Activated CD4-positive, alpha-beta T cell treated with anti-CD3 and anti-CD28 coated beads, Interleukin-2, amount 50 U/mL, for 1 hour (primary cell): ENCODE measurements at places on chromosomes 3 and 15.

GRCh38 chr3:185733980-185734724 is 90.7 kb downstream of the IGF2BP2 start:
- no peak for DNase-seq

DNA sequence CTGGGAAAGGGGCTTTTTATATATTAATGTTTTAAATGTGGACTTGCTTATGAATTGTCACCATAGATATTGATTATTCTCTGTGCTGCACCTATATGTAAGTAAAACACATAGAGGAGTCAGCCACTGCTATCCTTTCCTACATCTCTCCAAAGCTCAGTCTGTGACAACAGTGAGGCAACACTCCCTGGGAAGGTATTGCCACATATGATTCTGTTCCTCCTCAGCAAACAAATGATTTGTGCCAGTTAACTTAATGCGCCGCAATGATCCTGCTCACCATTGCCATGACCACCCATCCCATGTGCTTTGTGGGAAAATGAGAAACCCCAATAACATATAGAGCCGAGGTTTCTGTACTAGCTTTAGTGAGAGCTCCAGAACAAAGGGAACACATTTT is 75.1 kb upstream of the FBN1 start:
- no peak for DNase-seq

DNA sequence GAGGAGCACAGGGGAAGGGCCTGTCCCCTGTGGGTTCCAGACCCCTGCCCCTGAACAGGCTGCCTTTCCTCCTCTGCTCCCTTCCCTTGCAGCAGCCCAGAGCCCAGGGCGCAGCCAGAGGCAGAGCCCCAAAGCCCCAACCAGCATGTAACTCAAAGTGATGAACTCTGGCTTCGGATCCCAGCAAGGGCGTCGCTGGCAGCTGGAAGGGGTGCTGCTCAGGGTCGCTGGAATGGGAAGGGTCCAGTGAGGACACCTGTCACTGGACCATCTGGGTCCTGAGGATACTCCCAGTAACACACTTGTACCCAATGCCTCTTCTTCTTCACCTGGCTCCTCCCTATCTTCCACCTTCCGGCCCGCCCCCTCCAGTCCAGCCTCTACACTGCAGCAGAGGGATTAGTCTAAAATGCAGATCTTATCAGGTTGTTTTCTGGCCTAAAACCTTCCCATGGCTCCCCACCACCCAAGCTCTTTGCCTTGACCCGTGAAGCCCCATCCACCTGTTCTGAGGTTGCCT is 64.0 kb downstream of the SLC6A1 start:
- no peak for DNase-seq

- no peak for DNase-seq
Measured at GRCh38 chr3:153137626-153138025, 24.4 kb upstream of the RAP2B start.

DNA sequence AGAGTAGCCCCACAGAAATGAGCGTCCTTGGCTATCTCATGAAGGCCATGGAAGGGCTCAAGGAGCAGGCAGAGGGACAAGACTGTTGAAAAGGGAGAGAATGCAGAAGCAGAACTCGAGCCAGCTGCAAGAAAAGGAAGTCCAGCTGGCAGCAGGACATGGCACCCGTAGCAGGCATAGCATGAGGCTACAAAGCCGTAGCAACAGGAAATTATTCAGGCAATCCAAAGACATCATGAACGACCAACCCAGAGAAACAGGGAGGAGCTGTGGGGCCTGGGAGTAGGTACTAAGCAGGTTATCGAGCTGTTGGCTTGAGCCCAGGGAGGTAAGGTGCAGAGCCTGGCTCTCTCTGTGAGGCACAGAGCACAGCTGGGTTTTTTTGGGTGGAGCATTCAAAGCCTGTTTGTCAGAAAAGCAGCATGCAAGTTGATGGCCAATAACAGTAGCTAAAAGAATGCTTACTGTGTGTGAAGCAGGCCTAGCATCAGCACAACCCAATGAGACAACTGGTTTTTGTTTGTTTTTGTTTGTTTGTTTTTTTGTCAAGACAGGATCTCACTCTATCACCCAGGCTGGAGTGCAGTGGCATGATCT is 144.0 kb upstream of the SMAD3 start:
- no peak for DNase-seq

- DNase-seq = no peak
Measured at GRCh38 chr3:13231781-13232666, 158.8 kb upstream of the IQSEC1 start.

DNA sequence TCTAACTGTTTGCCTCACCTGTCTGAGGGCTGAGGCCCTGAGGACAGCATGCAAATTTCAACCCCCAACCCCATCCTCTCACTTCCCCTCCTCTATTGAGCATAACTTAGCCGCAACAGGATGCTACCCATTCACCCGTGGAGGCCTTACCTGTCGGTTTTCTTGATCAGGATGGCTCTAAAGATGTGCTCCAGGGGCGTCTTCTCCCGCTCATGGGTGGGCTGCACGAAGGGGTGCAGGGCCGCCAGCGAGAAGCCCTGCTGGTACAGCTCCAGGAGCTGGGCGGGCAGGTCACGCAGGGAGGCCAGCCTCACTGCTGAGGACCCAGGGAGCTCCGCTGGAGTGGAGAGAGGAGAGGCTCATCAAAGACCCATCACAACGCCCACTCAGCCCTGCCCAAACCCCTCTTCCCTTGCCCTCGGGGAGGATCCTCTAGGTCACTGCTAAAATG is 79.8 kb downstream of the RFTN1 start:
- DNase-seq = no peak

- DNase-seq = no peak
Measured at GRCh38 chr3:126155280-126155640, 25.1 kb downstream of the ALDH1L1 start.

GRCh38 chr3:155382396-155383042 is 89.0 kb upstream of the STRIT1 start:
- DNase-seq = no peak

DNA sequence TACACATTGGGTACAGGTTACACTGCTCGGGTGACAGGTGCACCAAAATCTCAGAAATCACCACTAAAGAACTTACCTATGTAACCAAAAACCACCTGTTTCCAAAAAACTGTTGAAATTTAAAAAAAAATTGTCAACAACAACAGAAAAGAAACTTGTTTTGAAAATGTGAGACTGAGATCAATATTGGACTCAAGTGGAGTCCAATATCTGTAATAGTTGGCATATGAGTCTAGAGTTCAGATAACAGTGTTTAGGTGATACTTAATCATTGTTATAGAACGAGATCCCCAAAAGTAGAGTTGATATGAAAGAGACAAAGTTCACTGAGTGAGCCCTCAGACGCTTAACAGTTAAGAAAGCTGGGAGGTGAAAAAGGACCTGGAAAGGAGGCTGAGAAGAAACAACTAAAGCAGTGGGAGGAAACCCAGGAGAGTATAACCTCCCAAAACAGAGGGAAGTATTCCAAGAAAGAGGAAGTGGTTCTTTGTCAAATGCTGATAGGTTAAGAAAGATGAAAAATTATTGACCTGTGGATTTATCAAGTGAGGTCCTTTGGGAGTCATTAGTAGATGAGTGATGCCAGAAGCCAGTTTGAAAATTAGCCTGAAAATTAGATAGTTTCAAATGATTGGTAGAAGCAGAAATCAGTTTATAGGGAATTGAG is 388.6 kb upstream of the DPH6 start:
- DNase-seq = no peak

DNA sequence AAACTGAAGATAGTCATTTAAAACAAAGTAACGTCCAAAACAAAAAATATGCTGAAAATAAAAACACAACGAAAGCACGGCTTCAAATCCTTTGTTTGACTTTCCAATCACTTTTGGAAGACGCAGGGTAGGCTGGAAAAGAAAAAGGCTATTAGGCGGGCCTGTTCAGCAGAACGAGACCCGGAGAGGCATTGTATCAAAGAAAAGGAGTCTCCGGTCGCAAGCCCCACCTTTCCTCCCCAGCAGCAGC is 691 bp downstream of the SENP7 start:
- peak; percentile 28 for DNase-seq

DNA sequence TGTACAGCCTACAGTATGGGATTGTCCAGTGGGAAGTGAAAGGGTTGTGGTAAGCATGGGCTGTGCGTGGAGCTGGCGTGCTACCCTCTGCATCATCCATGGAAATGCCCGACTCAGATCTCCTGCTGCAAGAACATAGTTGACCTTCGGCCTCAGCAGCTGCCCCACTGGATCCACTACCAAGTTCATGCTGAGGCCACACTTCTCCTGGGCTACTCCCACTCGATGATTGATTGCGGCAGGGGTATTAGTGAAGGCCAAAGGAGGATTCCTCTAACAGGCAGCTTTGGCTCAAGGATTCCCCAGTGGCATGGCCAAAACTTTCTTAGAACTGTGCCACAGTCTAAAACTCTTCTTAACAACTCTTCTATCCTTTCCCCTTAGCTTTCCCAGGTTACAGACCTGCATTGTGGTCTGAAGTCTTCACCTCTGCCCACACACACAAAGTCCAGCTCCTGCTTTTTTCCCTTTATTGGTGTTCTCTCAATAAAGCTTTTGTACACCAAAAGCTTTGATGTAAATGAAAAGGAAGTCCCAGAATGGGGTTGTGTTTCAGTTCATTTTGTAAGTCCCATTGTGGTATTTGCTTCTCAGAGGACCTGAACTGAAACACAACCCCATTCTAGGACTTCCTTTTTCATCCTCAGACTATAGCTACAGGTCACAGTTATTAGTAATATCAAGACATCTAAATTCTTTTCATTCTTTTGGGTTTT is 4.9 kb upstream of the TBC1D5 start:
- DNase-seq = no peak

- no peak for DNase-seq
Measured at GRCh38 chr3:156818273-156818651, 7.9 kb upstream of the LEKR1 start.

GRCh38 chr15:40029979-40030893 is 8.7 kb downstream of the SRP14 start:
- DNase-seq = no peak

DNA sequence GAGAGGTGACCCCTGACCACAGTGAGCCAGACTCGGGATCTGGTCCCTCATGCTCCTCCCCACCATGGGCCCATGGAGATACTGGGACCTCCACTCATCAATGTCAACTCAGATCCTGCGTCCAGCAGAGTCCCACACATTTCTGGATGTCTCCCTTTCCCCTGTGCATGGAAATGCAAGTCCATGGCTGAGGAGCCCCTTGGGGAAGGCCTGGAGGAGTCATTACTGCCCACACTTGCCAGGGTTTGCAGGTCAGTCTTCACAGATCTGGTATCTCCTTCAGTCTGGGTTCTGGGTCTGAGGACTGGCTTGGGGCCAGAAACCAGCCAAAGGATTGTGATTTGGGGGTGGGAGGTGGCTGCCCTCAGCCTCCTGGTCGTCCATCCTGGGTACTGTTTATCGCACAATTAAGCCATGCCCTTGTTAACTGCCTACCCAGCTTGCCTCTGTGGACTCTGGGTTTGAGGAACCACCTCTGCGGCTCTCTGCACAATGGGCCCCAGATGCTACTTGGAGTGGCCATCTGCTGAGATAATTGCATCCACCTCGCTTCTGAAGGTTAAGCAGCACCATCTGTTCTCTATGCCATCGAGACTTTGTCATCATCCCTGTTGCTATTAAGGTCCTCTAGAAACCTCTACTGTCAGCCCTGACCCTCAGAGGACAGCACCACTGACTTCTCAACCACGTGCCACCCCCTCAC is 49.9 kb upstream of the KLF13 start:
- DNase-seq = no peak

- DNase-seq = no peak
Measured at GRCh38 chr3:55454611-55455010, 32.5 kb downstream of the WNT5A start.

- no peak for DNase-seq
Measured at GRCh38 chr3:71873093-71873611, 88.2 kb upstream of the PROK2 start.

DNA sequence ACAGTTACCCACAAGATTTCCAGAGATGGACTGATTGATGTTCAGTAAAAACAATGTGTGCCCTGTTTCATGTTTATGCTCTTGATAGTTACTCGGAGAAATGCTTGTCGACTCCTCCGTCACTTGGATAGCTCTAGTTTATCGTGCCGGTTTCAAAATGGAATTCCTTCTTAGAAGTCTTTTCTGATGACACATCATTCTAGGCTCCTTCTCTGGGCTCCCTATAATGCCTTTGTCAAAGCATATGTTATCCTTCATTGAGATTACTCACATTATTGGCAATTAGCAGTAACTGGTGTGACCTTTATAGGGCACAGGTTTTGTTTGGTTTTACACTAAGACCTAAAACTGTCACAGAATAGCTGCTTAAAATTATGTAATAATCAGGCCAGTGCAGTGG is 201.8 kb downstream of the CNTN6 start:
- DNase-seq = no peak

DNA sequence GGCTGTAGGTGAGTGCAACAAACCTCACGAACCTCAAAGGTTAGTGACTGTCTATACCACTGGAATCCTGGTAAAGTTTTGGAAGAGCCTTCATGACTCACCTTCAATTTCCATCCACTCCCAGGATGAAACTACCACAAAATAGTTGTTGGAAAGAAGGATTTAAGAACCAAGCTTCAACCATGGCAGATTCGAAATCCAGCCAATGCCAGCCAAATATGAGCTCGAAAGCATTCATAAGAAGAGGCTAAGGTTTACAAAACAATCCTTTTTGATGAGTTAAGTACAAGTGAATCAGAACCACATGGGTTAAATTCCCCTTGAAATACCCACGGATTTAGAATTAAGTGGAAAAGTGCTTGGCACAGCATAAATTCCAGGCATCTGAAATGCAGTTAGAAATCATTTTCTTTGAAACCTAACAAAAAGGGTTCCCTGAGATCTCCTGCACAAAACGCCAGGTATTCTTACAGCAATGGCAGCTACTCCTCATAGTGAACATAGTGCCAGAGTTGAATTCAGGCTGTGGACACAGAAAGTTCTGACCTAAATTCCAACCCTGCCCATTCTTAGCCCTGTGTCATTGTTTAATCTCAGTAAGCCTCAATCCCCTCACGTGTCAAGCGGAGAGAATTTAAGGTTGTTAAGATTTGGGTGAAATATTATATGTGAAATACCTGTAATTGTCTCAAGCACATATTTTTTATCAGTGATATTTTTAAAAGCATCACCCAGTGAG is 89.2 kb downstream of the FBN1 start:
- DNase-seq = no peak

GRCh38 chr3:143040261-143040879 is 39.0 kb downstream of the U2SURP start:
- DNase-seq = no peak

GRCh38 chr3:187982142-187982541 is 171.8 kb upstream of the LPP start:
- DNase-seq = no peak

GRCh38 chr15:69484837-69485236 is 32.2 kb downstream of the RPLP1 start:
- no peak for DNase-seq

GRCh38 chr3:51706021-51706485 is 815 bp upstream of the GRM2 start:
- no peak for DNase-seq

DNA sequence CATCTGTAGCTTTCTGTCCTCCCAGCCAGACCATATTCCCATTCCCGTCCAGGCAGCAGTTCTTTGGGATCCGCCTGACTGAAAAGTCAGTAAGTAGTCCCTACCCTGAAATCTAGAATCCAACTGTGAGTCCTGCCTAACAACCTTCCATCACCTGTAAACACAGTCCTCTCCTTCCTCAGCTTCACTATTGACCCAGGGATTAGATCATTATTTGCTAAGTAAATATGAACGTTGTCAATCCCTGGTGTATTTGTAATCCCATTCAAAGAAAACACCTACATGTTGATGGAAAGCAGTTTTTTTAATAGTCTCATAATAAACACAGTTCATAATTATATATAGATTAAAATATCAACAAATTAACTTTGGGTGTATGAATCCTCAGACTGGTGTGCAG is 732 bp downstream of the SAXO2 start:
- DNase-seq = no peak
